ENCODE measurements at places on chromosomes 5 and 9.

DNA sequence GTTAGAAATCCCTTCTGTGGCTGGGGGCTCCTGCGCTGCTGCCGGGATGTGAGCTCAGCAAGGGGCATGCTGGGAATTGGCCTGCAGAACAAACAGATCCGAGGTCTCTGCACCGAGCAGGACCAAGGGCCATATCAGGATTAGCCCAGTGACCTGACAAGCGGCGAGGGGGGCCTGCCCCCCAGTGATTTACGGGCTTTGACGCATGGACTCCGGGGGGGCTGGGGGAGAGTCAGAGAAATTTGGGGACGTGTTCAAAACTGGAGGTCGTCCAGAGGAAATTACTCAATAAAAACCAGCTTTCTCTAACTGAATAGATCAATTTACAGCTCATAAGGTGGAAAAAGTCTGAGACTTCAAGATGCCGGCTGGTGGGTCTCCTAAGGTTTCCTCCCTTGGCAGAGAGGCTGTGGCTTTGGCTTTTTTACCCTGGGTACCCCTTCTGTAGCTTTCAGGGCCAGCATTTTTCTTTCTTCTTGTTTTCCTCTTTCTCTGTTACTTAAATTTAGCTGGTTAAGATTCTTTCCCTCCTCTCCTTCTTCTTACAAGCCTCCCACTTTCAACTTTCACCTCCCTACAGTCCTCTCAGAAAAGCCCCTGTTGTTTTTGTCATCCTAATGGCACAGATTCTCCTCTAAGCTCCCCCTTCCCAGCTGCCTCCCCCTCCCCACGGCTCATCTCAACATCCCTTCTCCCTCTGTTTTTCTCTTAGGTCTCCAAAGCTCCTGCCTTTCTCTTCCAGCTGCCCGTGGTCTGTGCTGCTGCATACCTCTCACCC lies 551.0 kb downstream of the CCDC171 start:
- DNase-seq = no peak

DNA sequence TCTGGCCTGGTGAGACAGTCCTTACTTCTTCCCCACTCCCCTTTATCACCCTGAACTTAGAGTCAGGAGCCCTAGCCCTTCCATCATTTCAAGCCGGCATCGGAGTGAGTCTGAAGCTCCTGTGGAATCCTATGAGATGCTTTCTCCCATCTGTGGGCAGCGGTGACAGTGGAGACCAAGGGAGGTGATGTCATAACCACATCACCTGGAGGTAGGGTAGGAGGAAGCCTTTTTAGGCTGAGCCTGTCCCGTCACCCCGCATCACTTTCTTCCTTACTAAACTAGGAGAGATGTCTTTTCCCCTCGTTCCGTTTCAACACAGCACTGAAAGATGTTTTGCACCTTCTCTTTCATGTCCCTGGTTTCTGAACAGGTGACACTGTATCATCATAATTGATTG lies 124.1 kb upstream of the WWC1 start:
- DNase-seq = no peak

DNA sequence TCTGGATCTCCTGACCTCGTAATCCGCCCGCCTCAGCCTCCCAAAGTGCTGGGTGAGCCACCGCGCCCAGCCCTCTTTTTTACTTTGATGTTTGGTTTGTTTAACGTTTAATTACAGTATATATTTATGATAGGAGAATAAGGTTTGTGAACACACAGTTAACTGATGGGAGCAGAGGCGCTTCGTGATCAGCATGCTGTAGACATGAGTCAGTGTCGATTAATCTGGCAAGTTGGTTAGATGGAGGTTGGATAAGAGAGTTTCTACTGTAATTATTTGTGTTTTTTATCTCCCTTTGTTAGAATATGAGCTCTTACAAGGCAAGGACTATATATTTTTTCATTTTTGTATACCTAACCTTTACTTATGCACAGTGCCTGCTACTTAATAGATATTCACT lies 14.3 kb downstream of the ATG10 start:
- no peak for DNase-seq

- peak; percentile 17 for DNase-seq
Observed at GRCh38 chr9:133403766-133404453, 13.9 kb downstream of the REXO4 start.

- DNase-seq = no peak
Observed at GRCh38 chr9:79667120-79667519, 95.4 kb downstream of the TLE4 start.

DNA sequence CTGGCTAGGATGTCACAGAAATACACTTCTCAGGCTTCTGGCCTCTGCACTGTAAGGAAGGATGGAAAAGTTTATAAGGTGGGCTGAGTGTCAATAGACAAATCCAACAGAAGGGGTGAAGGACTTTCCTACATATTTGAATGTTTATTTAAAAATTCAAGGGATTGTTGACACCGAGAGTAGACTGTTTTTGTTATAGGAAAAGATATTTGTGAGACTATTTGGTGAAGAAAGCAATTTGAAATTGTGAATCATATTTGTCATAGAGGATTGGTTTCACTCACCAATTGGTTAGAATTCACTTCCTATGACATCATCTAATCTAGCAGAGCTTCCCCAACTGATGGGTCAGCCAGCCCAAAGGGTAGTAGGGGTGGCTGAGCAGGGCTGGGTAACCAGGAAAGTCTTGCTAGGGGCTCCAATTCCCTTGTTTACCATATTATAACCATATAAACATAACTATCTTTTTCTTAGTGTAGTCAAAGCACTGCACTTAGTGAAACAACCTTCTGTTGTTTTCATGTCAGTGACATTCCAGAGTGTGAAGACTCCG lies 14.9 kb upstream of the MEGF10 start:
- no peak for DNase-seq

DNA sequence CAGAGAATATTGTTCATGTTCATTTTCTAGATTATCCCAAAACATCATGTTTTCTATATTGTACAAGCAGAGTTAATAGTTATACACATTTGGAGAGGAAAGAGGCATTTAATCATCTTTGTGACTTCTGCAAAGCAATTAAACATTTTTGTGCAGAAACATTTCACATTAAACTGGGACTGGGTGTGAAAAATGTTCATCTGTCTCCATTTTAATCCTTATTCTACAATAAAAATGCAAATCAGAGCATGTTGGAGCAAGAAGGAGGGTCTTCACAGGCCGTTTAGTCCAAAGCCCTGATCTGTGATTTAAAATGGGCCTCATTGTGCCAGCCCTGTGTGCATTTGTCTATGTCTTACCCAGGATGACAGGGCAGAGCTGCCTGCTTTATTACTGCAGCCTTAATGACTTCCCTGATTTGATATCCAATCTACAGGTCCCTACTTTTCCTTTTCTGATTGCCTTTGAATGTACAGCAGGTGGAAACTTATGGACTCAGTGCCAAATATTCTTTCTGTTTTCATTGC lies 183.5 kb downstream of the CAVIN4 start:
- no peak for DNase-seq

- no peak for DNase-seq
Observed at GRCh38 chr5:40165789-40166728, 513.7 kb upstream of the PTGER4 start.

GRCh38 chr9:128382261-128382660 lies 11.1 kb downstream of the URM1 start:
- no peak for DNase-seq

DNA sequence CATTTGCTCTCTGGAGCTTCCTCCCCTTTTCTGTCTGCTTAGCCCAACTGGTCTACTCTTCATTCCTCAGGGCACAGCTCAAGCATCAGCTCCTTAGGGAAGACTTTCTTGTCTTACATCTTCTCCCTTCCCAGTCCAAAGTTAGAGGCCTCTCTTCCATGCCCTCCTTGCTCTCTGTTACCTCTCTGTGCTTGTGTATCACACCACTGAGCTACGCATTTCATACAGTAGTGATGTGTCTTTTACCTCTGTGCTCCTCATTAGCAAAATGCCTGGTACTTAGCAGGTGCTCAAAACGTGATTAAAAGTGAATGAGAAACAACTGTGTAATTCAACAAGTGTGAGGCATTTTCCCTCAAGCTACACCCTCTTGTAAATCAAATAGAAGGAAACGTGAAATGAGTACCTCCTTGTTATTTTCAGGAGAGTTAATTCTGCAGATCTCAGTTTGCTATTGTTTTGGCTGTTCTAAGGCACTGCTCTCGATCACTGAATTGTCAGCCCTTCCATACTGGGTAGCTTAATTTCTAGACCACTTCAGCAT lies 39.0 kb downstream of the ERAP1 start:
- no peak for DNase-seq

DNA sequence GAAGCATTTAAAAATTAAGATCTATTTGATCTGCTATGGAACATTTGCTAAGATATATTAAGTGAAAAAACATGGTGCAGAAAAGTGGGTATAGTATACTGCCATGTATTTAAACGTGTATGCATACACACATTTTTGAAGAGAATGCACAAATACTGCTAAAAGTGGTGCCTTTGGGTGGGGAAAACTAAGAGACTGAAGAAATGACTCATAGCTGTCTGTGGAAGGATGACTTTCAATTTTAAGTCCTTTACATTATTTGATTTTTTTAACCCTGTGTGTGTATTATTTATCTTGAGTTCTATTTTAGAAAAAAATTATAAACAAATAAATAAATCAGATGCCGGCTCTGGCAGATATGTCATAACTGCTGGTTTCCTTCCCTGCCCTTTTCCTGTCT lies 120.7 kb upstream of the SLIT3 start:
- no peak for DNase-seq

- DNase-seq = no peak
Observed at GRCh38 chr9:982394-983230, 6.2 kb downstream of the DMRT3 start.

GRCh38 chr5:84382363-84383295 lies 2.1 kb downstream of the EDIL3 start:
- no peak for DNase-seq

DNA sequence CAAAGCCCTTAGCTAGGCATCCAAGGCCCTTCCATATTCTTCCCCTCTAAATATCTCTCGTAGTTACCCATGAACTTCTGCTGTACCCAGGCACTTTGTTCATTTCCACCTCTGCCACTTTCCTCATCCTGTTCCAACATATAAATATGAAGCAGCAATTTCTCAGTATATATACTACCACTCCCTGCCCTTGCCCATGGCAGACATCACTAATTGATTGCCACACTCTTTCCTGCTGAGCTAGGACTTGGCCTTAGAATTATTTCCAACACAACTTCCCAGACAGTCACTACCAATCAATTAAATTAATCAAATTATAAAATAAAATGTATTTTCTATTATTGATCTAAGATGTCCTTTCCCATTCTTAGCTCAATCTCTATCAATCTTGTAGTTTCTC lies 8.5 kb downstream of the INSYN2B start:
- DNase-seq = no peak

DNA sequence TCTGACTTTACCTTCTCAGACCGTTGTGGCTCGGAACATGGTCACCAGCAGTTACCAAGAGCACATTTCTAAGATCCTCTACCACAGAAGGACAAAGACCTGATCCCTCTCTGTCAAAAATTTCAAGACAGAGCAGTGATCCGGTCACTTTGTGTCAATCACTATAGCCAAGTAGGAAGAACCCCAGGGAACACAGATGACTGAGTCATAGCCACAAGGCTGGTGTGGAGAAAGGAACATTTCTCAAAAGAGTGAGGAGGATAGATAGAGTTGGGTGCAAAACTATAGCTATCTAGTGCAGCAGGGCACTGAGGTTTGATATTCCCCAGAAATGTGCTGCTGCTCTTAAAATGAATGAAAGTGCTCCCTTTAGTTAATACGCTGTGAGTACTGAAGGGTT lies 130.7 kb upstream of the SMIM23 start:
- DNase-seq = no peak

DNA sequence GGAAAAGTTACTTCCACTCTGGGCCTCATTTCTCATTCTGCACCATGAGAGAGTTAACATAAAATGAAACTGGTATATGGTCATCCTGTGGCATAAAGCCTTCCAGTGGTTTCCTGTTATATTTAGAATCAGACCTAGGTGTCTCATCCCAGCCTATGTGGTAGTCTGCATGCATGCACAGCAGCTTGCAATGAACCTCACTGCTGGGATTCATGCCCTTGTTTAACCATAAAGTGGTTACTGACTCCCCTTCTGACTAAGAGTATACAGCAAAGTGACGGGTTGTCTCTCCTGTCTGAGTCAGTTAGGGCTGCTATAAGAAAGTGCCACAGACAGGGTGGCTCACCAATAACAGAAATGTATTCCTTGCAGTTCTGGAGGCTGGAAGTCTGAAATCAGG lies 14.7 kb upstream of the TDRD7 start:
- no peak for DNase-seq

DNA sequence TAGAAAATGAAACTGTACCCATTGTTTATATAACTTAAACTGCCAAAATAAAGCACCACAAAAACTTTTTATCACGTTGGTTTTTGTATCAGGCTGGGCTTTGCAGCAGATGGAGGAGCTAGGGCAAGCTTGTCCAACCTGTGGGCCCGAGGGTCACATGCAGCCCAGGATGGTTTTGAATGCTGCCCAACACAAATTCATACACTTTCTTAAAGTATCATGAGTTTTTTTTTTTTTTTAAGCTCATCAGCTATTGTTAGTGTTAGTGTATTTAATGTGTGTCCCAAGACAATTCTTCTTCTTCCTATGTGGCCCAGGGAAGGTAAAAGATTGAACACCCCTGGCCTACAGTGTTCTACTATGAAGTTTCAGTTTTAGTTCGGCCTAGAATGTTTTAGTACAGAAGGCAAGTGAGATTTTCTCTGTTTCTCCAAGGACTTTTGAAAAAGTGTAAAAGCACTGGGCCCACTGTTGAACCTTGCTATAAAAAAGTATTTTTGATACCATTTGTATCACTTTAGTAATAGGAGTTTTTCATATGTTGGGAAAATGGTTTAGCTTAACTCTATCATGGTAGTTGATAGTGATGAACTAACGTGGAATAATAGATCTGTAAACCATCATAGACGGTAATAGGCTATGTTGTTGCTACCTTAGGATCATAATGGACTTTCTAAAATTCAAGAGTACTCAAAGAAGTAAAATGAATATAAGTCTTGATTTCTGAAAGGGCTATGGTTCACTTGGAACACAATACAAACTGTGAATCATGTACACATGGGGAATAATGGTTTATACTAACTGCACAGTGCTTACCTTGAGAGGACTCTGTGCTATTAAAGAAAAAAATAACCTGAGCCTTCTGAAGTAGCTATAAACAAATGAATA lies 2.9 kb downstream of the CDKN2A start:
- no peak for DNase-seq

GRCh38 chr9:21883642-21884041 lies 81.2 kb downstream of the MTAP start:
- no peak for DNase-seq

DNA sequence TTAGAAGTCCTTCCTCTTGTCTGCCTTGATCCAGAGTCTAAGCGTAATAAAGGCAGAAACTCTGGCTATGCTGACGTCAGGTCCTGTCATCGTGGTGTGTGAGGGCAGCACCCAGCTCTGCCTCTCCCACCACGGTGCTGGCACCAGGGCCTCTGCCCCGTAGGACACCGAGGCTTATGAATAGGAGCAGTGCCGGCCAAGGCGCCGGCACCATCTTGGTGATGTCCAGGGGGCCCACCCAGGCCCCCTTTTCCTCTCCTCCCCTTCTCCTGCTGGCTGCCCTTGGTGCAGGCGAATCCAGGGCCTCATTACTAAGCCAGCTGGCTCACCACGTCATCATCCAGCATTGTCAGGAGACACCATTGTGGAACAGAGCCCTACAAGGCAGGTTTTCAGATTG lies 252.3 kb downstream of the FANCC start:
- DNase-seq = no peak
